ENCODE measurements at places on chromosomes 4 and X.
A peak's percentile ranks its signal among the peaks of the same experiment; 100 is the strongest.

DNA sequence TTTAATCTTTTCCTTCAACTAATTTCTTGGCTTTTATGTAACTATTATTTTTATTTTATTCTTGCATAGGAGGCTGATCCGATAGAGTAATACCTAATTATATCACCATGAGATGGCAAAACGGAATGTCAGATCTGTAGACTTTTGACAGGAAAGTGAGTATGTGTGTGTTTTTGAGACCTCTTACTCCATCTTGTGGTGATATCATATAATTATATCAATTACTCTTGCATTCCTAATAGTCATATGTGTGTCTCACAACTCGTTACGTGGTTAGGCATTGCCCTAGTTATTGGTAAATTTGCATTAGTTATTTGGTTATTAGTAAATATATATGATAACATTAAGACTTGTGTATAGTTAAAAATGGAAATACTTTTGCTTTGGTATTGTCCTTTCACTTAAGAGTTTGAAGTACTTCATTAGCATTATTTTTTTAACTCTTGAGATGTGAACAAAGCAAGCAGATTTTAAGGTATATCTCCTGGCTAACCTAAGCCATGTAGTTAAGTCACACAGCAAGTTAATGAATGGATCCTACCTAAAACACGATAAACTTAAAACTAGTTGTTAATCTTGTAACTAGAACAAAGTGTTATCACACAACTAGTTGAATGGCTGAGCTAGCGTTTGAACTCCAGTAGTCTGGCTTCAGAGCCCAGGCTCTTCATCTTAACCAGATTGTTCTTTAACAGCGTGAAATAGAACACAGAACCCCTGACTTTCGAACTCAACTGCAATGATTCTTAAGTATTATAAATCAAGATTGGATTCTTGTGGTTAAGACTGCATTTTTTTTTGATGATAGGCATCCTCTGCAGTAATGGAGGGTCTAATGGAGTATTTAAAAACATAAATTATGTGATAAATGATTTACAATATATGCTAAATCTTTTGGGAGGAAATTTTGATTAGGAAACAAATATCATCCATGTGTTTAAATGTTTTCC is 67.1 kb downstream of the PGRMC2 start:
- no peak for DNase-seq

DNA sequence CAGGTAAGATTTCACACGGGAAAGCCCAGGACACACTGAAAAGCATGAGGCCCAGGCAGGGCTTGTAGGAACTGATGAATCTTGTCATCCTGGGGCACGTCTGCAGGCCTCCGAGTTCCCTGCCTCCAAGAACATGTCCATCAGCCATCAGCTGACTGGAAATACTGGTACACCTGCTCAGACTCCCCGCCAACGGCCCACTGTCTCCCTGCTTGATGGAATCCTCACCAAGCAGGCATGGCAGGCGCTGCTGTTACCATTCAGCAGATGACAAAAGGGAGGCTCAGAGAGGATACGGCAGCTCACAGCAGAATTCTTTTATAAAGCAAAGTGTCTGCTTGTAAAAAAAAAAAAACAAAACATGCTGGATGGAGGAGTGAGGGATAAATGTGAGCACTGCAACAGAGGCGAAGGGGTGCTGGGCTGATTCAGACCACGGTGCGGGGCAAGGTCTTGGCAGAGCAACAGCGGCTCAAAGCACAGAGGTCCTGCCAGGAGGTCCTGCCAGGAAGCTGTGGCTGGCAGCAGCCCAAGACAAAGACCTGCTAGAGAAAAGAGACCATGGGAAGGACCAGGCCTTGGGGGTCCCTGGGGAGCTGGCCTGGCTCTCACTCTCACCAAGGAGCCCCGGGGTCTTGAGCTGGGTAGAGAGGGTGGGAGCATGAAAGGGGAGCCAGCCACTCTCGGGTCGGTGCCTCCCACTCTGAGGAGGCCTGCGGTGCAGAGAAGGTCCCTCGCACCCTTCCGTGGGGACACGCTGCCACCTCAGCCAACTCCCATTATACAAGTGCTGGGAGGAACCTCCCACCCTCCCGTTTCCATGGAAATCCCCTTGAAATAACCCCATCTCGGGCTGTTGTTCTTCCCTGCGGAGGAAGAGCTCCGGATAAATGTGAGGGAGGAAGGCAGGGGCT is 25.6 kb downstream of the PPP2R2C start:
- DNase-seq, result no peak

DNA sequence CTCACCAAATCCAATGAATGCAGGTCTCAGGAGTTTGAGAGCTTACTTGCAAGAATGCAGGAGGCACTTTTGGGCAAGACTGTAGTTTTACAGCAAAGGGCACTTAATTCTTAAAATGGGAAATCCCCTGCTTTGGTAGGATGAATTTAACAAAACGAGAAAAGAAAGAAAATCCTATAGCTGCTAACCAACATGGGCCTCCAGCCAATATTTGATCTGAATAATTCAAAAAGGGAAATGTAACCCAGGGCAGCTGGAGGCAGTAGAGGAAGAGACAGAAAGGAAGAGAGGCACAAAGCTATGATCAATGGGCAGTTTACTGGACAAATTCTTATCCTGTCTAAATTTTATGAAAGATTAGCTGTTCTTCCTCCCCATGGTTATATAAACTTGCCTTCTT is 142.3 kb downstream of the SH3KBP1 start:
- DNase-seq, result no peak

GRCh38 chr4:154928640-154929257 is 147.7 kb downstream of the RBM46 start:
- DNase-seq, result no peak

DNA sequence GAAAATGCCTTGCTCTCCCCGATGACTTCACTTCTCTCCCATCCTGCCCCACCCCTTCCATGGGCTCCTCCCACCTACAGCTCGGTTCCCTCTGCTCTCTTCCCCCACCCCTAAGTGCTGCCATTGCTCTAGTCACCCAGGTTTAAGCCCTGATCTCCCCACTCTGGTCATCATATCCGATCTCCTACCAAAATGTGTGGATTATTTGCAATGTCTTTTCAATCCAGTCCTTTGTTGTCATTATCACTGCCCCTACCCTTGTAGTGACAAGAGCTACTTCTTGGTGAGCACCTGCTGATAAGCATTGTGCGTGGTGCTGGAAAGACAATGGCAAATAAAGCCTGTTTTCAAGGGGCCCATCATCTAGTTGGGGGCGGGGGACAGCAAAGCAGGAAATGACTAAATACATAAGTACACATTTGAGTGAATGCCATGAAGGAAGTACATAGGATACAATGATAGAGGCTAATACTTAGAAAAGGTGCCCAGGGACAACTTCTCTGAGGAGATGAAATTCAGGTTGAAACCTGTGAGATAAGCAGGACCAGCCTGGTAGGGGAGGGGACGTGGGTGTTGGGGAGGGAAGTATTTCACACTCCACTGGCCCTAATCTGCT is 63.8 kb downstream of the DLG3 start:
- peak; percentile 60 for DNase-seq

- DNase-seq, result no peak
These were observed 136.8 kb downstream of the RAPGEF2 start for GRCh38 chr4:159239629-159240028.

DNA sequence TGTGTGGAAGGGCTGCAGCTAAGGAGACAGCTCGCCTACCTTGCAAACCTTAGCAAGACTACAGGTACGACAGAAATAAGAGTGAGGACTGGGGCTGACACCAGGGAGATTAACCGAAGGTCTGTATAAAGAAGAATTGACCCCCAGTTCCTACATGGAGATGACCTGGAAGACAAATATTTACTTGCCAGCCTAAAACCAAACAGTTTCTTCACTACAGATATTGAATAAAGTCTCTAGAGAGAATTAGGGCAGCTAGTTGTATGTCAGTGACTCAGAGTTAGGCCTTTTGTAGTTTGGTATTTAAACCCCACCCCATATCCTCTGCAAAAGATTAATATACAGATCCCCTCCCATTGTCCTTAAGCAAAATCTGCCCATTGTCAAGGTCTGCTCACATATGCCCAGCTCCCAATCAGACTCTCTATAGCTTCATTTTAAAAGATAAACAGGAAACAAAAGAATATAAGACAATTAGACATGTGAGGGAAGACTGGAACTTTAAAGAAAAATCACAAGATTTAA is 28.1 kb upstream of the FRMPD3 start:
- DNase-seq, result no peak

- no peak for DNase-seq
These were observed 88.9 kb downstream of the JAKMIP1 start for GRCh38 chr4:6111354-6111960.

DNA sequence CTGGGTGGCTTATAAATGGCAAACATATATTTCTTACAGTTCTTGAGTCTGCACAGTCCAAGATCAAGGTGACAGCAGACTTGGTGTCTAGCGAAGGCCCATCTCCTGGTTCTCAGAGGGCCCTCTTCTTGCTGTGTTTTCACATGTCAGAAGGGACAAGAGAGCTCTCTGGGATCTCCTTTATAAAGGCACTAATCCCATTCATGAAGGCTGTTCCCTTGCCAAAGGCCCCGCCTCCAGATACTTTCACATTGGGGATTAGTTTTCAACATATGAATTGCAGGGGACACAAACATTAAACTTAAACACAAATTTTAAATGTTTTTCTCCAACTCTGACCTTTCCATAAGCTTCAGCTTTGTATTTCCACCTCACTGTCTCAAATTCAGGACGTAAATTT is 1135.0 kb upstream of the TENM3 start:
- no peak for DNase-seq

- DNase-seq, result no peak
These were observed 7.3 kb upstream of the SRP72 start for GRCh38 chr4:56460085-56460484.

- DNase-seq, result no peak
These were observed 63.6 kb downstream of the SLC7A11 start for GRCh38 chr4:138178566-138178965.

- DNase-seq, result no peak
These were observed 69.2 kb downstream of the SRPX start for GRCh38 chrX:38151441-38151840.

DNA sequence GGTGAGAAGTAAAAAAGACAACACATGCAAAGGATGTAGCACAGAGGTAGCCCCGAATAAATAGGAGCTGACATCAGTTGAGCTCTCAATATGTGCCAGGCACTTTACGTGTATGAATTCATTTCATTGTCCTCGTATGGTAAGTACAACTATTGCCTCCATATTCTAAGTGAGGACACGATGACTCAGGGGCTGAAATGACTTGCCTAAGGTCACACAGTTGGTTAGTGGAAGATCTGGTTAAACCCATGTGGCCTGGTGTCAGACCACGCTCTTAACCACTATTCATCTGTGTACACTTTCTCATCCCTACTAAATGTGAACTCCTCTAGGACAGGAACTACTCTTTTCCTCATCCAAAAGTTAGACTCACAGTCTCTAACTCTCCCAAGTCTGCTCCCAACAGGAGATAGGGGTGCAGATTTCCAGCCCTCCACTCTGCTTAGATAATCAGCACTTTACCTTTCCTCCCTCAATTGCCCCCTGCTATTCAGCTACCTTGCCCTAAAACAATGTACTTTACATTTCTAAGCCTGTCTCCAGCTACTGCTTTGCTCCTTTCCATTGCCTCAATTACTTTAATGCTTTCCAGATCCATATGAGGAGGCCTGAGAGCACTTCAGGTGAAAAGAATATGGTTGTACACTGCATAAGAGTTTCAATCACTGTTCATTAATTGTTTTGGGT is 58.8 kb upstream of the LHFPL1 start:
- DNase-seq, result no peak

- DNase-seq, result no peak
These were observed 32.4 kb downstream of the CLDN22 start for GRCh38 chr4:183287677-183288076.

- DNase-seq, result no peak
These were observed 167.8 kb upstream of the FAM241A start for GRCh38 chr4:111977419-111977965.

DNA sequence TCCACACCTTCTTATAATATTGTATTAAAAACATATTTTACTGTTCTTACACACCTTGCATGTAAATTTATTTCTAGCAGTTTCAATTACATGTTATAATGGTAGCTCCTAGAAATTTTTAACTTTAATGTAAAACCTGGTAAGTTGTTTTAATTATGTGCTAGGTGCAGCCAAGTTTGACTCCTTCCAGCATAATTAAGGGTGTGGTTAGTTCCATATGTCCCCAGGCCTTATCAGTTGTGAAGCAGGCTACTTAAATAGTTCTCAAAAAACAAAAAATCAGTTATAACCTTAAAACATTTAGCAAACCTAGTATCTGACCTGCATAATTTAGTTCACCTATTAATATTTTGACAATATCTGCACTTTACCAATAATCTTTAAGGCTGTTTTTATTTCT is 26.9 kb upstream of the PASD1 start:
- DNase-seq, result no peak
